Daoy (cell line): ENCODE measurements at places on chromosomes 16 and 17.

GRCh38 chr16:49464093-49464492 is 90.5 kb downstream of the C16orf78 start:
- no peak for DNase-seq

- no peak for DNase-seq
Observed at GRCh38 chr16:10408824-10409381, 23.0 kb downstream of the ATF7IP2 start.

GRCh38 chr16:55489956-55490265 is 10.9 kb downstream of the MMP2 start:
- DNase-seq, result no peak

GRCh38 chr16:87094556-87094865 is 222.7 kb downstream of the C16orf95 start:
- no peak for DNase-seq

- DNase-seq, result peak; percentile 36
Observed at GRCh38 chr17:9878786-9879525, 26.1 kb downstream of the RCVRN start.

- DNase-seq, result no peak
Observed at GRCh38 chr17:30251931-30252330, 16.4 kb upstream of the SLC6A4 start.

DNA sequence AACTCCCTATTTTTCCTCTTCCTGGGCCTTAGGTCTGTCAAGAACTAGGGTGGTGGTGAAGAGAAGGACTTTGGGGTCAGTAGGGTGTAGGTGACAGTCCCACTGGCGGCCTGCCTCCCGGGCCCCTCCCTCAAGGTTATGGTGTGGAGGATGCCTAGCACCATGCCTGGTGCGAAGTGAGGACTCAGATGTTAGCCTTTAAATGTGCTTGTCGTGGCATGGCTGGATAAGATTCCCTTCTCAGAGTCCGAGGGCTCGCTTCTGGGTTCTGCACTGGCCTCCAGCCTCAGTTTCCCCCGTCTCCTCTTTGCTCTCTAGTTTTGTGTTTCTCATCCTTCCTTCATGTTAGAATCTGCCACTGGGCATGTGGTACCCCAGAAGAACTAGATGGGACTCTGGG is 32.0 kb downstream of the HAPSTR1 start:
- DNase-seq, result no peak

- no peak for DNase-seq
Observed at GRCh38 chr16:86088287-86088686, 189.3 kb downstream of the IRF8 start.

- DNase-seq, result no peak
Observed at GRCh38 chr17:36104701-36105181, 1.1 kb downstream of the CCL4 start.
